ENCODE measurements at places on chromosomes 13 and 19.

DNA sequence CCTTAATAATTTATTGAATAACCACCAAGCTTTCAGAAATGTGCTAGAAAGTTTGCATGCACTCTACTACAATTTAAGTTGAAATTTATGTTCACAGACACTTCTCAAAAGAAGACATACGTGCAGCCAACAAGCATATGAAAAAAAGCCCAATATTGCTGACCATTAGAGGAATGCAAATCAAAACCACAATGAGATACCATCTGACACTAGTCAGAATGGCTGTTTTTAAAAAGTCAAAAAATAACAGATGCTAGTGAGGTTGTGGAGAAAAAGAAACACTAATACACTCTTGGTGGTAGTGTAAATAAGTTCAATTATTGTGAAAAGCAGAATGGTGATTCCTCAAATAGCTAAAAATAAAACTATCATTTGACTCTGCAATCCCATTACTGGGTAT is 308.8 kb upstream of the PCDH9 start:
- DNase-seq, result no peak

DNA sequence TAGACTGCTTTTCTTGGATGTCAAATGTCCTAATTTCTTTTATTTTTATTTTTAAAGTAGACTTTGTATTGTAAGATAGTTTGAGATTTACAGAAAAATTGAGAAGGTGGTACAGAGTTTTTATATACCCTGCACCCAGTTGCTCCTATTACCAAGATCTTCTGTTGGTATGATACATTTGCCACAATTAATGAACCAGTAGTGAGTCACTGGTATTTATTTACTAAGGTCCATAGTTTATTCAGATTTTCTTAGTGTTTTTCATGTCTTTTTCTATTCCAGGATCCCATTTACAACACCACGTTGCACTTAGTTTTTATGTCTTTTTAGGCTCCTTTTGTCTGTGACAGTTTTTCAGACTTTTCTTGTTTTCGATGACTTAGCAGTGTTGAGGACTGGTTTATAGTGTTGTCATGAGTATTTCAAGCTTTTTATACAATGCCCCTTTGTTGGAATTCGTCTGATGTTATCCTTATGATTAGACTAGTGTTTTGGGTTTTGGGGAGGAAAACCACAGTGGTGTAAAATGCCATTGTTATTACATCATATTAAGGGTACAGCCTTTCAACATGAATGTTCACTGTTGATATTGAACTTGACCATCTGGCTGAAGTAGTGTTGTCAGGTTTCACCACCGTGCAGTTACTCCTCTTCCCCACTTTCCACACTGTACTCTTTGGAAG is 35.9 kb downstream of the COG3 start:
- DNase-seq, result no peak

GRCh38 chr19:48507911-48508439 is 3.7 kb downstream of the LMTK3 start:
- no peak for DNase-seq

GRCh38 chr13:74570046-74570445 is 435.8 kb upstream of the KLF12 start:
- DNase-seq, result no peak

DNA sequence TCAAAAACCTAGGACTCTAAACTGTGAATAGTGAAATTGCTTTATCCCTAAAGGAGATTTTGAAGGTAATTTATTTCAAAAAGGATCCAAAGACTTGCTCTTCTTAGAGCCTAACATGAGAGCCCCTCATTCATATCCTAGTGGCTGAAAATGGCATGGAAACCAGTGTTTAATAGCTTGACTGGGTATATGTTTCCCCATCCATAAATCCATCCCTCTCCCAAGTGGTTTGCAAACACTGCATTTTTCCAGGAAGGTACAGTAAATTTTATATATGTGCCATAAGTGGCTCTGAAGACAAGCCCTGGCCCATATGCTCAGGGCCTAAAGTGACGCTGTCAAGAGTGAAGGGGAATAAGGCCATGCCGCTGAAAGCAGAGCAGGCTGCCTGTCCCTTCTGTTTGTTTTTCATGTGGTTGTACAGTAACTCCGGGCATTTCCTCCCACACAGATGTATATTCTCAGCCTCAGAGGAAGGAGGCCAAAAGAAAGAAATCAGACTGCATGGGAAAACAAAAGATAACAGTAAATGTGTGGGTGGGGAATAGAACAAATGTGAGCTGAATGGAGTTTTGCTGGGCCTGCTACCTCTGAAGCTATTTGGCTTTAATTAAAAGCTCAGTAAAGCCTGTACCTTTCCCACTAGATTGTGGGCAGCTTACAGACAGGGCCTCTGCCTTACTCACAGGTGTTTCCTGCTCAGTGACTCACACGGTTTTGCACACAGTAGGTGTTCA is 181.9 kb downstream of the PCDH9 start:
- no peak for DNase-seq

DNA sequence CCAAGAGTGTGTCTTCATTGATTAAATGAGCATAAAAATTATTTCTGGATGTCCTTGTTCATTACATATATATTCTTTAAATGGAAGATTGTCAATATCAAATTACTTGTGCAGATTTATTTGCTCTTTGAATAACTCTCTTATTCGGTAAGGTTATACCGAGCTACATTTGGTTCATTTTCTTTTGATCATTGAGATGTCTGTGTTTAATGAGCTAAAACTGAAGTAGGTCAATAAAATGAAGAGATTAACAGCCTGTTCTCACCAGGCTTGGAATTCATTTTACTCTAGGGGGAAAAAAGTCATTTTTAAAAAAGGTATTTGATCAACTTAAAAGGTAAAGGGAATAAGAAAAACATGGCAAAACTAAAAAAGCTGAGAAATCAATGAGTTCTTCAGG is 10.6 kb downstream of the GPC5 start:
- DNase-seq, result no peak

- no peak for DNase-seq
Observed at GRCh38 chr19:40416918-40417642, 3.9 kb upstream of the PRX start.

DNA sequence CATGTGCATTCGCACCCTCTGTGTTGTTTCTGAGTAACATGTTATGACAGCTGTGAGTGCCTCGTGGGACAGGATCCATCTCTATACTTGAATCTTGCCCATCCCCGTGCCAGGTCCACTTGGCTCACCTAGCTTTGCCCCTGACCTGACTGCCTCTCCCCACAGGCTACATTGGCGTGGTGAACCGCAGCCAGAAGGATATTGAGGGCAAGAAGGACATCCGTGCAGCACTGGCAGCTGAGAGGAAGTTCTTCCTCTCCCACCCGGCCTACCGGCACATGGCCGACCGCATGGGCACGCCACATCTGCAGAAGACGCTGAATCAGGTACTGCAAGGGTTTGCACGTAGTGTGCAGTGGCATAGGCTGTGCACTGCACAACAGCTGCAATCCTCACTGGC is 53.2 kb downstream of the TMED1 start:
- no peak for DNase-seq

- DNase-seq, result no peak
Observed at GRCh38 chr13:100409132-100409531, 179.5 kb downstream of the GGACT start.

DNA sequence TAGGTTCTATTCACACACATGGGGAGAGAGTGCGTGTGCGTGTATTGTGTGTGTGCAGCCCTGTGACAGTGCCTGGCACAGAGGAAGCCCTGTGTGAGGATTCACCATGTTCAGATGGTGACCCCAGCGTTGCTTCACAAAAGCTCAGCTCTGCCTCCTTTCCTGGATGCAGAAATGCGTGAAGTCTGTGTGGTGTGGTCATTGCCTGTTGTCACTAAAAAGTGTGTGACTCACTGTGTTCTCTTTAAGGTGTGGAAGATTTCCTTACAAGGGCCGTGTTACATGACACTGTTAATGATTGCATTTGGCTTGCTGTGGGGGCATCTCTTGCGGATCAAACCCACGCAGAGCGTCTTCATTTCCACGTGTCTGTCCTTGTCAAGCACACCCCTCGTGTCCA is 19.5 kb upstream of the DCUN1D2 start:
- no peak for DNase-seq

DNA sequence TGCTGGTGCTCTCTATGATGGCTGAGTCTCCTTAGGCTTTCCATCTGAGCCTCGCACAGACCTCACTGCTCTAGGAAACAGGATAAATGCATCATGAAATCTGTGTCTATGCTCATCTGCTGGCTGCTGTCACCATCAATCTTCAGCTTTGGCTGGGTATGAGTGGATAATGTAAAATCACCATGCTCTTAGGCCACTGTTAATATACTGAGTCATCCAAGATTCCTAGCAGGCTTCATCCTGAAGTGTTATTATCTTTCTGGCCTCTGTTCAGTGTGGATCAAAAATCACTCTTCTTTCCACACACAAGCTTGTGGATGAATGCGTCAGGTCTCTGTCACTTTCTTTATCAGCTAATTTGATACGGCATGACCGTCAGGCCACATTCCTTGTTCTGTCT is 317.4 kb downstream of the NALCN start:
- DNase-seq, result no peak

GRCh38 chr19:41114132-41114531 is at the start of gene CYP2F1:
Gene CYP2F1 (plus strand): TSS chr19:41114432. CDS start chr19:41116189, 1,757 bp downstream.
- DNase-seq, result no peak

Data from mesothelial cell of epicardium (in vitro differentiated cells).